Stimulated activated CD8-positive, alpha-beta memory T cell treated with anti-CD3 and anti-CD28 coated beads, Interleukin-15, amount 100 ng/mL, for 24 hours (primary cell): ENCODE measurements at places on chromosomes 2 and 18.

- DNase-seq, result no peak
Observed at GRCh38 chr2:16553226-16553625, 112.4 kb downstream of the CYRIA start.

GRCh38 chr2:127414638-127415592 is 3.3 kb upstream of the PROC start:
- no peak for DNase-seq

- no peak for DNase-seq
Observed at GRCh38 chr2:184620367-184620766, 22.0 kb downstream of the ZNF804A start.

DNA sequence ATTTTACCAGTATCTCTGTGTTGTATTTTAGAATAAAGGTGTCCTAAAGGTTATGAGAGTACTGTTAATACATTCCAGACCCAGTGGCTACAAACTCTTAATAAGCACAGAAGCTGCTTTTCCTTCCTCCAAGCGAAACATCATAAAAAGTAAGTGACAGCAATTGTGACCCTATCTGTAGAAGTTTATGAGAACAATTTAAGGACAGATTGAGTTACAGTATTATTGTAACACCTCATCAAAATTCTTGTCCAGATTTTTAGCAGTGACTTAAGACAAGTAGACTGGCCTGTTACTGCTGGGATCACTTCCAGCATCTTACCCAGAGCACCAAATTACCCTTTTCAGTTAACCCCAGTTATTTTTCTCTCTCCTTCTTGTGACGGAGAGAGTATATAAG is 154.6 kb downstream of the ERBB4 start:
- no peak for DNase-seq

DNA sequence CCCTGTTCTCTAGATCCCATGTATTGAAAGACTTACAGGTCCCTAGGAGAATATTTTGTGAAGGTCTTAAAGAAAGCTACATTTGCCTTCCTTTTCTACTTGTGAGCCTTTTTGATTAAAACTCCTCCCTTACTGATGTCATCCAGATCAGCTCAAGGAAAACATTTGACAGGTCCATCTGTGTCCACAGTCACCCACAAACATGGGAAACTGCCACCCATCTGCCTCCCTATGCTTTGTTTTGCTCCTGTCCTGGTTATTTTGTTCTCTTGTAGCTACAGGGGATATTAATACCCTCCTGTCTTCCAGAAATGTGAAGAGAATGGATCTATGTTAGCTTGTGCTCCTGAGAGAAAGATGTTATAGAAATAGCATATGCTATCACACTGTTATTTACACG is 203.6 kb upstream of the GALNT5 start:
- no peak for DNase-seq

DNA sequence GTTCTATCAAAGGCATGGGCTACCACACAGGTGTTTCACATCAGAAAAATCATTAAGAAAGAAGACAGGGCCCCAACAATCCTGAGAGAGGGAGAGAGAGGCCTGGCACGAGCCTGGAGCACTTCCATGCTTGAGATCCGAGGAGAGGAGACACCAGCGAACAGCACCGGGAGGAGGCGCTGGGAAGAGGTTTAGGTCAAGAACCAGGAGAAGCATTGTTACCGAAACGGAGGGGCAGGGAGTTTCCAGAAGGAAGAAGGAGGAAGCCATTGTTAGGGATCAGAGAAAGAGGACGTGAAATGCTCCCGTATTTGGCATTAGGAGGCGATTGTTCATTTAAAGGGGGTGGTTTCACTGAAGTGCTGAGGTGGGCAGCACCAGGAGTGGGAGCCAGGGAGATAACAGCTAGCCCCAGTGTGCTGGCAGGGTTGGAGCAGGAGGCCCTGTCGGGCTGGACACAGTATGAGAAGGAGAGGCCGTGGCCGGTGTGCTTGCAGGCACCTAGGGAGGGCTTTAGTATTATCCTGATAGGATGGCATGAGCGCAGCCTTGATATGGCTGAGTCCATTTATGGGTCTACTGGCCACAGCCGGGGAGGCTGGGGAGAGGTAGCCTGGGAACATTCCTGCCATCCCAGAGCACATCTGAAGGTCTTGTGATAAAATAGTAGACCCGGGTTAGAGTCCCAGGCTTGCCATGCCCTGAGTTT is 244.9 kb downstream of the KLHL29 start:
- DNase-seq, result no peak

DNA sequence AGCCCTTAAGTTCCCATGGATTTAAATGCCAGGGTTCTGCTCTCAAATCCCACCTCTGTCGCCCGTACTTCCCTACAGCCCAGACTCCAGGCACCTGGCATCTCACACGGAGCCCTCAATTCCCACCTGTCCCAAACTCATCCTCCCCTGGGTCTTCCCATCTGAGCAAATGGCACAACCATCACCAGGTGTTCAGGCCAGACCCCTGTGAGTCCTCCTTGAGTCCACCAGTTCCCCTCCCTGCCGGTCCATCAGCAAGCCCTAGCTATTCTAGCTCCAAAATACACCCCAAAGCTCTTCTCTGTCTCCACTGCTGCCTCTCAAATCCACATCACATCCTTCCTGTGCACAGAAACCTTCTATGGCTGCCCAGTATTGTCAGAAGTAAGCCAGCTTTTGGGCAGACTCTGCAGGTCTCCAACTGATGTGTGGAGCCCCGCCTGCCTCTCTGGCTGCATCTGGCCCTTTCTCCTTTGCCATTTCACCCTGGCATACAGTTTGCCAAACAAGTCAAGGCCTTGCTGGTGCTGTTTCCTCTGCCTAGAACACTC is 67.7 kb downstream of the DNMT3A start:
- DNase-seq, result no peak

GRCh38 chr2:71670430-71670795 is 217.1 kb downstream of the DYSF start:
- no peak for DNase-seq

GRCh38 chr2:1672738-1673137 is 71.6 kb downstream of the PXDN start:
- DNase-seq, result no peak

DNA sequence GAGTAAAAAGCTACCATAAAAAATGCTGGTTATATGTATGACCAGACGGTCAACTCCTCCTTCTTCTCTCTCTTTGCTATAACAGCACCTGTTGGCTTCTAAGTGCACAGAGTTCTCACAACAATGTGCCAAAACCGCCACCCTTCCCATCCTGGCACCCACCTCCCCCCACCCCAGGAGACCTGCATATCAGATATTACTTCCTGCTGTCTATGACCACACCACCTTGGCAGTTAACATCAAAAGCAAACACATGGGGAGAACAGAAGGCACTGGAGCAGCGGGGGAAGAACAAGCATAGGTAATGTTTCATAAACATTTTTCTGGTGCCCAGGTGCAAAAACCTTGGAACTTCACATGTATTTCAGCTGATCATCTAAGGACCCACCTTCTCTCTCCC is 15.5 kb downstream of the SPRED2 start:
- no peak for DNase-seq

GRCh38 chr2:1414121-1414520 is 858 bp downstream of the TPO start:
- DNase-seq, result no peak

GRCh38 chr2:80335411-80335810 is 30.9 kb upstream of the LRRTM1 start:
- no peak for DNase-seq

GRCh38 chr18:75111760-75112159 is 97.2 kb downstream of the PTGR3 start:
- no peak for DNase-seq

- no peak for DNase-seq
Observed at GRCh38 chr18:34704074-34704473, 6.0 kb upstream of the DTNA start.

DNA sequence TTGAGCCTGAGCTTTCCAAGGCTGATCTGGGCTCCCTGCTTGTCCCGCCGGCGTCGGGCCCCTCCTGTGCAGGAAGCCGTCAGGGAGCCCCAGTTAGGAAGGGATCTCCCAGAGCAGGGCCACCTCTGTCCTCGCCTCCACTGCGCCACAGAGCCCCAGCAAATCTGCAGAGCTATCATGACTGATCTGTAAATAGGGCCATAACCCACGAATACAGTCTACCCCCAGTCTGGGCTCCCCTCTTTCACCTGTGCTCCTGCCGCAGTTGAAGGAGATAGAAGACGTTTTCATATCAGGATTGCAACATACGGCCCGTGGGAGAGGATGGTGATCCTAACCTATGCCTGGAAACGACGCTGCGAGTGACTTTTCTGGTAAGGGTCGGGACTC is 138.7 kb downstream of the PTGR3 start:
- DNase-seq, result no peak

- no peak for DNase-seq
Observed at GRCh38 chr2:84816426-84817026, 64.4 kb downstream of the TRABD2A start.

DNA sequence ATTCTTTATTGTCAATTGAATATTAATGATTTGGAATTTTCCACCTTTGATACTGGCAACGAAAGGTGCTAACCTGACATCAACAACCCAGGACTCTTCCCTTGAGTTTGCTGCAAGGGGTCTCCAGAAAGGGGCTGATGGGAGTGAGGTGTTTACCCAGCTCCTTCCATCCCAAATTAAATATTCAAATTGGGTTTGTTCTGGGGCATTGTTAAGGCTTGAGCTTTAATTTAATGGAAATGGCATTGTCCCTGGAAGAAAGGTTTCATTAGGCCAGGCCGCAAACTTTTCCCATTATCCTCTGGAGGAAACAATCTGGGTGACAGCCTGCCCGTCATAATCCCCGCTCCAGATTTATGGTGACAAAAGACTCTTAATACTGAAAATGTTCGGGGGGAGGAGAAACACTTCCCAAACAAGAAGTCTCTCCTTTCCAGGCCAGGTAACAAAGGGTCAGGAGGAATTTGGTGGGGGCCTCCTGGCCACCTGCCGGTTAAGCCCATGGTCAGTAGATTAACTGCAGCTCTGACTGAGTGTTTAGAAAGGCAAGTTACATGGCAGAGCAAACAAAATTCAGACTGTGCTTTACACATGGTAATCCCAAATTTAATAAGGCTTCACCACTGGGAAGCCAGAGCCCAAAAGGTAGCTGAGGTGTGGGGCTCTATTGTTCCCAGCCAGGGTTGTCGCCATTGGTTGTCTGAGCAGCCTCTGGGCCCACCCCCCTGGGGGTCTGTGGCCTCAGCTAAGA is 151.4 kb upstream of the SIX3 start:
- DNase-seq, result no peak

DNA sequence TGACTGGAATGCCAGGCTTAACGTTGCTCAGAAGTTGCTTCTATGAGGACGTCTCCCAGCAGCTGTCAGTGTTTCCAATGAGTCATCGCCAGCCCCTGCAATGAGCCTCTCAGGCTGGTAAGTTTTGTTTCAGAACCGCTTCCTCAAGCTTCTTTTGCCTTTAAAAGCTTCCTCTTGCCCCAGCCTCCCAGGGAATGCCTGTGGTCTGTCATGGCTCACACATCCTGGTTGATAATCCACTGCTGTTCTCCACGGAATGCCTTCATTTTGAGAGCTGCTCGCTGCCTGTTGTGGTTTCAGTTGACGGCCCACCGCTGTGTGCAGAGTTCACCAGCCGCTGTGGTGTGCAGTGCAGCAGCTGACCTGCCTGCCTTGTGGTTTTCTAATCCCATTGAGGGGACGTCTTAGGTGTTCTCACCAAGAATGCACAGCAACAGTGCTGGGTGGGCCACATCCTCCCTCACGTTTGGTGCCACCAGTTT is 96.4 kb downstream of the RTP5 start:
- no peak for DNase-seq

DNA sequence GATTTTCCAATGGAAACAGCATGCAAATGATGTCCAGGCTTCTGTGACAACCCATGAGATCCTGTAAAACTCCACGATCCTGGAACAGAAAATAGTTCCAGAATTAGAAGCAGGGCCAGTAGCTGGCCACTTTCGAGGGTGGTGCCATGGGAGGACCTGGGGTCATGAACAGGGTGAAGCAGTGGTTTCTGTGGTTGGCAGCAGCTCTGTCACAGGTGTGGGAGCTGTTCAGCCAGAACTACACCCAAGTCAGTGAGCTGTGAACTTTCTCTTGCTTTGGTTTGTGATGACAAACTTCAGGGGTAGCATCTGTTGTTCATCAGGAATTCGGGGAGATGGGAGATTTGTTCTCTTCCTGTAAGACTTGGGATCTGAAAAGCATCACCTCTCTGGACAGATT is 314.4 kb upstream of the NT5C1B start:
- DNase-seq, result no peak

GRCh38 chr2:122238006-122238559 is 482.6 kb downstream of the TSN start:
- DNase-seq, result no peak

DNA sequence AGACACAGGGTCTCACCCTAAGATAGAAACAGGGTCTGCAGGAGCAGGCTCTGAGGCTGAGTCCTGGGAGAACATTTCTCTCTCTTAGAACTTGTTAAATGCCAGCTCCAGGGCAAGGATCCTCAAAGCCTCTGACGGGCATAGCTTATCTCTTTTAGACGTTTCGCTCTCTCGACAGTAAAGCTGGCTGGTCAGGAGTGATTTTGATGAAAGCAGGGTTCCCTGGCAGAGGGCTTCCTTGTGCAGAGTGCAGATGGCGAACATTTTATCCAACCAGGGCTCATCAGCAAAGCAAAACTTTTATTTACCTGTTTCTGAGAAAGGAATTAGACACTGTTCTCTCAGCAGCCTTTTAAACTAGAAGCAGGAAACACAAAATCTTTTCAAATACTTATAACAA is 350.8 kb downstream of the ALK start:
- no peak for DNase-seq

GRCh38 chr2:29201979-29202378 is 86.8 kb downstream of the CLIP4 start:
- no peak for DNase-seq

DNA sequence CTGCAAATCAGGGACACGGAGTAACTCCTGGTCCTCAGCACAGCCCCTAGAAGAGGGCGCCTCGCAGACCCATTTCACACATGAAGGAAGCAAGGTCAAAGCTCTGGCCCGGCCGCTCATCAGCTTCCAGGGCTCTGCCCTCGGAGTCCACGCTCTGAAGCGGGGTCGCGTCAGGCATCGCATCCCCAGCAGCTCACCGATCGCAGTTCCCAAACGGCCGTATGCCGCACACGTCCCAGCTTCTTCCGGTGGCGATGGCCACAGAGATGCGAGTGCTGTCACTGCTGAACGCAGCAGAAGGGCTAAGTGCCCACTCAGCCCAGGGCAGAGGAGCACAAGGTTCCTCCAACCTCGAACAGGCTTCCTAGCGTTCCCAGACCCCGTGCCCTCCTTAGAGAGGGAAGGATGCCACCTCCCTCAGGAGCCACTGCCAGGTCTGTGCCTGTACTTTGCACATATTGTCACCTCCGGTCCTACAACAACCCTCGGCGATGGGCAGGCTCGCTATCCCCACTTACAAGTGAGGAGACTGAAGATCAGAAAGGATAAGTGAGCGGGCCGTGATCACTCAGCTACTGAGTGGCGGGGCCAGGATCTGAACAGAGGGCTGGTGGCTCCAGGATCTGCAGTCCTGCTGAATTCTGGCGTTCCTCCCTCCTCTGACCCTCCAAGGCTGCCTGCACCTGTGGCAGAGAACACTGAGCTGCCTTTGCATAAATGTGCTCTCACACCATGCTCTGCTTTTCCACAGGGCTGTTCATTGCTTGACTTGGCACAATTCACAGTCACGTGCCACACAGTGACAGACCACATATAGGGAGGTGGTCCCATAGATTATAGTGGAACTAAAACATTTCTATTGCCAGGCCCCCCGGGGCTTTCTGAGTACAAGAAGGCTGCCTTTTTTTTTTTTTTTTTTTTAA is 71.4 kb downstream of the COPS8 start:
- no peak for DNase-seq
